Activated CD4-positive, CD25-positive, alpha-beta regulatory T cell treated with anti-CD3 and anti-CD28 coated beads, Interleukin-2, amount 50 U/mL, for 16 hours (primary cell): ENCODE measurements at places on chromosomes 2 and 18.

DNA sequence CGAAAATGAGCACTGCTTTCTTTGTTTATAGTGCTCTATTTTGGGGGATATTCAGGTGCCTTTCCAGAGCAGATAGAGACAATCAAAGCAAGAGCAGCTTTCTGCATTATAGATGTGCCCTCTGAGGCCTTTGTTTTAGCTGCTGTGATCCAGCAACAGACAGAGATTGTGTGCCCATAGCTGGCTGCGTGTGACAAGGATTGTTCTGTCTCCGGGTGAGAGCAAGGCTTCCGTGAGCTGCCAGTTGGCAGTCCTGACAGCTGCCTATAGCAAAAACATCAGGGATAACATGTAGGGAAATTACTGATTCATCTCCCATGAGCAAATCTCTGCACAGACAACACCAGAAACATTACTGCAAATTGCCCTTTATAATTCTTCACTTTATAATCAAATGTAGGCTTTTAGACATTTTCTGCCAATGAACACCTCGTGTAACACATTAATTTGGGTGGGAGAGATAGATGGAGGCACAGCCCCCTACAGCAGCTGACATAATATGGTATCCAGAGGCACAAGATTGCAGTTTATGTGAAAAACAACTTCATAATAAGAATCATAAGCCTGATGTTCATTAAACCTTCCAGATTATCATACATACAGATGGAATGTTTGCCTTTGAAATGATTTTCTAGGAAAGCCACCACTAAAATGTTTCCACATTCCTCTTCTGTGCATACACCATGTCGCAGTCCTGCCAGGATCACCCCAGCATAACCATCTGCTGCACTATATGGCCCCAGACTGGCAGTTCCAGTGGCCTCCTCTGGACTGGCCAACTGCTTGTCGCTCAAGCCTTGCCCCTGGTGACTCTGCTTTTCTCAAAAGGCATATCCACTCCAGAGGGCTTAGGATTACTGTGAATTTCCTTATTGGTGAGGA is 131.2 kb downstream of the TRIB2 start:
- DNase-seq: no peak

- no peak for DNase-seq
Measured at GRCh38 chr2:219445220-219445640, 10.6 kb downstream of the SPEG start.

DNA sequence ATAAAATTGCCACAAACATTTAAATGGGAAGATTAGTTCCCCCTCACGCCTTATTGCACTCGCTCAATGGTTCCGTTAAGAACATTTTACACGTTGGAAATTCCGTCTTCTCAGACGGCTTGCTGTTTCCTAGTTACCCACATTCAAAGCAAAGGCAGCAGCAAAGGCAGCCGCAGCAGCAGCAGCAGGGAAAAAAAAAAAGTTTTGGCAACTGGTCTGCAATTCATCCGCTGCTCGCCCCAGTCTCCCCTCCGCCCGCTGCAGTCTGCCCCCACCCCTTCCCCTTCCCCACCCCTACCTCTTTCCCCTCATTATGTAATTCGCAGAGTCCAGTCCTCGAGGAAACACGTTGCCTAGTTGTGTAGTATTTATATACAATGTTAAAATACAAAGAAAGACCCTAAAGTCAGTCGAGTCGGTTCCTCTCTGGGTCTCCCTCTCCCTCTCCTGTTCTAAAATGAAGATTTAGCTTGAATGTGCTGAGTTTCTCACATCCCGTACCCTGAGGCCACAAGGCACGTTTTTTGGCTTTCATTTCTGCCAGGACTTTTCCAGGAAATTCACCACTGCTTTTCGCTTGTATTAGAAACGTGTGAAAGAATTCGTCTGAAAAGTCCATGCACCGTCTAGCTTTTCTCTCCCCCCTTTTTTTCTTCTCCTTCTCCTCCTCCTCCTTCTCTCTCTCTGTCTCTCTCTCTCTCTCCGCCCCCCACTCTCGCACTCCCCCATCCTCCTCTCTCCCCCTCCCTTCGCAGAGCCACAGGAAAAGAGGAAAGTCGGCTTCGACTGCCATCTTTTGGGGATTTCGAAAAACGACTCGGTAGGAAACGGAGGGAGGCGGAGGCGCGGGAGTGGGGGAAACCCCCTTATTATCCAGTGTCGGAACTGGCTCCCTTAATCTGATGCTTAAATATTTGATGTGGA is 140.0 kb downstream of the MEIS1 start:
- DNase-seq: no peak

- no peak for DNase-seq
Measured at GRCh38 chr2:100662866-100663265, 100.1 kb downstream of the PDCL3 start.

DNA sequence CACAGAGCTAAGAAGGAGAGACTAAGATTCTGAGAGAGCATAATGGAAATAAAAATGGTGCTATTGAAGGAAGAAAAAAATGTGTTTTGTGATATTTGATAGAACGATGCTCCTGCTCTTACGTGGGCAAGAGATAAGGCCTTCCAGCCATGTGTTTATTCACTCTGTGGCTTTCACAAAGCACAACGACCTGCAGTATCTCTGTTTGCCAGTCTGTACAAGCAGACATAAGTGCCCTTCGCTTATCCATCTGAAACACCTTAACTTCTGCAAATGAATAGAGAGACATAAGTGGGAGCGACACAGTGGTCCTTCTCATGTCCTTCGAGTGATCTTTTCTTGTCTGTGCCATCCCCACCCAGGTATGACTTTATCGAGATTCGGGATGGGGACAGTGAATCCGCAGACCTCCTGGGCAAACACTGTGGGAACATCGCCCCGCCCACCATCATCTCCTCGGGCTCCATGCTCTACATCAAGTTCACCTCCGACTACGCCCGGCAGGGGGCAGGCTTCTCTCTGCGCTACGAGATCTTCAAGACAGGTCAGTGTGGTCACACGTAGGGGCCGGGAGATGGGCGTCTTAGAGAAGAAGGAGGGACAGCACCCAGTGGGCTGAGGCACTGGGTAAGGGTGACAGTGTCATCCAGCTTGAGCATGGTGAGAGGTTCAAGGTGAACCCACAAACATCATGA is 33.7 kb downstream of the NRP2 start:
- DNase-seq: no peak

GRCh38 chr18:24763765-24764513 is 303.5 kb downstream of the HRH4 start:
- DNase-seq: no peak

DNA sequence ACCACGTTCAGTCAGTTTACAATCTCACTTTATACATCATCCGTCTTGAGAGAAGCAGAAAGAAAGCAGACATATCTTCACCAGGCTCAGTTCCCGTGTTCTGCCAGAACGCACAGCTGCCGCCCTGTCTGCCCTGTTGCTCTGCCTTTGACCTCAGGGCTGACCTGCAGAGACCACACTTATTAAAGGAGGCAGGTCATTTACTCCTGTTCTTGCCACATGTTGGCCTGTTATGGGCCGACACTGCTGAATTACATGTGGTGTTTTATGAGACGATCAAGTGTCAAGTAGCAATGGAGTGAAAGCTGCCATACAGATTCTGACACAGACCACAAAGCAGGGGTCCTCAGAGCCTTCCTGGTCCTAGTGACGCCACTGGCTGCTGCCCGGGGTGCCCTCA is 232.2 kb downstream of the TTC32 start:
- no peak for DNase-seq

GRCh38 chr2:97653473-97653872 is 7.6 kb downstream of the COX5B start:
- no peak for DNase-seq

DNA sequence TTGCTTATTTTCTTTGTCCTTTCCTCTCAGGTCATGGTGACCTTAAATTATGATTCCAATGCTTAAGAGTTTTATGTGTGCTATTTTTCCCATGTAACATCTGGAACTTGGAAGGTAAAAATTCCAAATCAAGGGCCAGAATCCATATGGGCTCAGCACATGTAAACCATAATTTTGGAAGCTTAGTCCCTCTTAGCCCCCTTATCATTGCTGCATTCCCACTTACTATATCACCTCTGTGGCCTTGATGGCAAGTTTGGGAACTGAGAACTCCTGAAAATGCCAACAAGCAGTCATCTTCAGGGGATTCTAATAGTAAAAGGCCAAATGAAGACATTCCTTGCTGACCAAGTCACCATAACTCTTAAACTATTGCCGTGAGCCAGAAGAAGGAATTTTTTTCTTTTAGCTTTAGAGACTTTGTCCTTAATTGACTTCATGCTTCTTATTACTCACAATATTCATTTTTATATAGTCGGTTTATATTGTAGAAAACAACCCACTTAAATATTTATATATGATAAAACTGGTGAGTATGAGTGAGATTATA is 251.4 kb downstream of the SLC8A1 start:
- DNase-seq: no peak

- no peak for DNase-seq
Measured at GRCh38 chr18:49214706-49215105, 245.7 kb downstream of the DYM start.

- no peak for DNase-seq
Measured at GRCh38 chr2:173858291-173858731, 106.9 kb downstream of the SP3 start.

GRCh38 chr2:234425639-234426603 is 71.0 kb downstream of the ARL4C start:
- peak; percentile 50 for DNase-seq

GRCh38 chr2:3039188-3040065 is 338.2 kb downstream of the EIPR1 start:
- DNase-seq: no peak

GRCh38 chr2:169476459-169476858 is 2.8 kb upstream of the BBS5 start:
- no peak for DNase-seq

DNA sequence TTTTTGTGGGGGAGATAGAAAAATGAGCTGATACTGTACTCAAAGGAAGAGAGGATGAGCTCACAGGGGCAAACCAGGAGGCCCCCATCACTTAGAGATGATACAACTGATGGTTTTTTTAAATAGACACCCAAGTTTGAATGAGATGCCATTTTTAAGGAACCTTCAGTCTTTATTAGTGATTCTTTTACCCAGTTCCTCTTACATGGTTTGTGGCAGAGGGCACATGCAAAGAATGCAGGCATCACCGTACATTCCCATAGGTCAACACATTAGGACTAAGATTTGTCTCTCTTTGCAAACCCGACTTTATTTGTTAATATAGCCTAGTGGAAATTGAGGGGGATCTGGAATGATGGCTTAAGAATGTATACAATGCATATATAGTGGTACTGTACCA is 250.9 kb downstream of the ASXL3 start:
- DNase-seq: no peak

GRCh38 chr2:98448441-98449145 is 3.9 kb downstream of the INPP4A start:
- no peak for DNase-seq

DNA sequence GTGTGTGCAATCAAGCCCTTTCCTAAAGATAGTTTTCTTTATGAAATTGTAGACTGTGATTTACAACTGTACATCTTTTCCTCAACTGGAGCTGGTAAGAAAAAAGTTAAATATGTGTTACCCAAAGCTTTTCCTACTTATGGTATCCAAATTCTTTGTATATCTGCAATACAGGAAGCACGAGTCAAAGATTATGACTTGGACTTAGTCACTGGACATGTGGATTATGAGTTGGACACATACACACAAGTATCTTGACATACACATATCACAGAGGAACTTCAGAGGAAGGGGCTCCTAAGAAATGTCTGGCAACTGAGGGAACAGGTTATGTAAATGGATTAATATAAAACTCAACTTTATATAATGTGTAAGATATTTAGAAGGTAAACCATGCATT is 35.2 kb downstream of the PRELID3A start:
- DNase-seq: no peak

DNA sequence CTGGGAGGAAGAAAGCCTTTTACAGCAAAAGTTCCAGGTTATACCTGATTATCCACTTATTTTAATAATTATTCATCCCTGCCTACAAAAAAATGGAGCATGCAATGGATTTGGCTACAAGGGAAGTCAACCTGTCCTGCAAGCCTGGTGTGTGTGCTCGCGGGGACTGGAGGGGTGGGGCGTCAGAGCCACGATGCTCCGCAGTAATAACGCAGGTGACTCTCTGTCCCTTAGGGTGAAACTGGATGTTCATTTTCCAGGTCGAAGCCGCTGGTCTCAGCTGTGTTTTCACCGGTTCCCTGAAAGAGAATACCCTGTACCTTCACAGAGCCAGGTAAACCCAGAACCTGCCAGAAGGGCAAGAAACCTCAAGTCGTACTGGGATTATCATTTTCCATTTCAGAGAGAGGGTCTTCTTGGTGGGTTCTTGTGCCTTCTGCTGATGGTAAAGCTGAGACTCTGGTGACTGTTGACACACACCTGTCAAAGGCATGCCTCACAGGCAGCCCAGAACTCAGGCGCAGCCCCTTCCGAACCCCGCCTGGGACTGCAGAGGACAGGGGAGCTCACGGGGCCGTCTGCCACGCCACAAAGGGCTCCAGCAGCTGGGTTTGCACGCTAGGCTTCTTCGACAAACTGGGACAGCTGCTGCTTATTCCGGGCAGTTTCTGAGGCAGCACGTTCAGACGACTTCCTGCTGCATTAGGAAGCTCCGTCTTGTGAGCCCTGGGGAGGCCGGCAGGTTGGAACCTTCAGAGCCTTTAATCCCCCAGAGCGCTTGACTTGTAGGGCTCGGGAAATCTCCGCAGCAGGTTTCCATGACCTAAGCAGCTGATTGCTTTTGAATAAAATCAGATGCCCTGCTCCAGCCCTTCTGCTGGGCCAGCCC is 58.6 kb downstream of the KCNG2 start:
- DNase-seq: no peak

- no peak for DNase-seq
Measured at GRCh38 chr2:98539056-98539735, 69.1 kb downstream of the COA5 start.

GRCh38 chr18:76524900-76525698 is 30.1 kb upstream of the ZNF516 start:
- DNase-seq: no peak

DNA sequence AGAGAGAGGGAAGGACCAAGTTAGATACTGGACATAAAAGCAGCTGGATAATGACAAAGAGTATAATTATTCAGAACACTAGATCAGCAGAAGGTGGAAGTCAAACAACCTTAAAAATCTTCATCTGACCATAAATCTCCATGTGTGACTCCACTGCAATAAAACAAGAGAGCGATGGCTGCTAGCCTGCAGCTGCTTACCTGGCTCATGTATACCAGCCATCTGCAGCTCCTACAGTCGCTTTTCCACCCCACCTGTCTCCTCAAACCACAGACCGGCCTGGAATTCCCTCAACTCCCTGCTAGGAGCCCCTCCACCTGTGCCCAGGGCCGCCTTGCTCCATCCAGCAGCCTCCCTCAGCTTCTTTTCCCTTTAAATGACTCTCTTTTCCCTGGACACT is 64.5 kb downstream of the SLC4A5 start:
- DNase-seq: no peak
